KG1 (cell line): ENCODE measurements at places on chromosomes 16 and 17.

DNA sequence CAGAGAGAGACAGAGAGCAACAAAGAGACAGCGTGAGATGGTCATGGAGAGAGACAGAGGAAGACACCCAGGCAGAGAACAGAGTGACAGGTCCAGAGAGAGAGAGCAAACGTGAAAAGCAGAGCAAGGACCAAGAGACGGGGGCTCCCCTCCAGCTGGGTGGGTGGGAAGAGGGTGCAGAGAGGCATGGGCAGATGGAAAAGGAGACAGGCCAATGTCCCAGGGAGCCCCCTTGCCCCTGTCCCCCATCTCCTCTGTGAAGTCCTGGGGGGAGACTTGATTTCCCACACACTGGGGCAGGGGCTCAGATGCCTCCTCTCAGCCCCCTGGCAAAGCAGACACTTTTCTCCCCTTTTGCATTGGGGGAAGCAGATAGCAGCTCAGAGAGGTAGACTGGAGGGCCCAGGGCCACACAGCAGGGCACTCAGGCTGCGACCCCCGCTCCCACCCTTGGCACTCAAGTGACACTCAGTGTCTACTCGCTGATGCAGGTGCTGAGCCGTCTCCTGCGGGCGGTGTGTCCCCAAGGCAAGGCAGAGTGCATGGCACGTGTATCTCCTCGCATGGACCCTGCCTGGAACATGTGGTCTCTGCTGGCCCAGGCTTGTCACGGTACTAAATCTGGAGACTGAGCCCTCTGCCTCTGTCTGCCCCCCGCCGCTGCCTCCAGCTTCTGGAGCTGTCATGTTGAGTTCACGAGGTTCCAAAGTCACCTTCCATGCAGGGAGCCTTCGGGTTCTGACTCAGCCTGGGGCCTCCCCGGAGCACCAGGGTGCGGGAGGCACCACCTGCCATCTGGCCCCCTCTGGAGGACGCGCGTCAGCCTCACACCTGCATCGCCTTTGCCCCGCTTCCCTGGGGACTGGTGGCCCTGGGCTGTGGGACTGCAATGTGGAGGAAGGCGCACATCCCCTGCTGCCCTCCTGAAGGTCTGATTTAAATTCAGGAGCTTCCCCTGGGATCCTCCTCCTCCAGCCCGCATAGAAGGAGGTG lies 215.9 kb upstream of the GSE1 start:
- no peak for DNase-seq

GRCh38 chr16:10920726-10921427 lies 21.4 kb downstream of the DEXI start:
- DNase-seq, result no peak

- no peak for DNase-seq
Measured at GRCh38 chr16:79664407-79664806, 63.9 kb upstream of the MAF start.

DNA sequence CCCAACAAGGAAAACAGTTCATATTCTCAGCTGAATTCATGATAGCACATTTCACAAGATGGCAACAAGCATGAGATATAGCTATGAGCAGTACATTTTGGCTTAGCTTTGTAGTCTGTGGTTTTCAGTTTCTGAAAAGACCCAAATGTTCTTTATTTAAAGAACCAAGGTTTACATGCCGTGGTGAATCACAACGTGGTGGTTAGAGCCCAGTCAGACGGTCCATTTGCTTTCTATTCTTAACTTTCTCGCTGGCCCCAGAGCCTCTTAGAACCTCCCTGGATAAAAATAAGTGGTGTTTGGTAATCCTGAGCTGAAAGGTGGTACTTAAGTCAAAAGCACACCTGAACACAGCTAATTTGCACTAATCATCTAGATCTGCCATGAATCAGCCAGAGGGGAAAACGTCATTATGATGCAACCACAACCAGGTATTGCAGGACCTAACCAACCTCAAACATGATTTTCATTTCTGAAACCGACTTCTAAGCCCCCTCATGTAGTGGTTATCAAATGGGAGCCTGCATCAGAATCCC lies 18.6 kb upstream of the HAPSTR1 start:
- no peak for DNase-seq

DNA sequence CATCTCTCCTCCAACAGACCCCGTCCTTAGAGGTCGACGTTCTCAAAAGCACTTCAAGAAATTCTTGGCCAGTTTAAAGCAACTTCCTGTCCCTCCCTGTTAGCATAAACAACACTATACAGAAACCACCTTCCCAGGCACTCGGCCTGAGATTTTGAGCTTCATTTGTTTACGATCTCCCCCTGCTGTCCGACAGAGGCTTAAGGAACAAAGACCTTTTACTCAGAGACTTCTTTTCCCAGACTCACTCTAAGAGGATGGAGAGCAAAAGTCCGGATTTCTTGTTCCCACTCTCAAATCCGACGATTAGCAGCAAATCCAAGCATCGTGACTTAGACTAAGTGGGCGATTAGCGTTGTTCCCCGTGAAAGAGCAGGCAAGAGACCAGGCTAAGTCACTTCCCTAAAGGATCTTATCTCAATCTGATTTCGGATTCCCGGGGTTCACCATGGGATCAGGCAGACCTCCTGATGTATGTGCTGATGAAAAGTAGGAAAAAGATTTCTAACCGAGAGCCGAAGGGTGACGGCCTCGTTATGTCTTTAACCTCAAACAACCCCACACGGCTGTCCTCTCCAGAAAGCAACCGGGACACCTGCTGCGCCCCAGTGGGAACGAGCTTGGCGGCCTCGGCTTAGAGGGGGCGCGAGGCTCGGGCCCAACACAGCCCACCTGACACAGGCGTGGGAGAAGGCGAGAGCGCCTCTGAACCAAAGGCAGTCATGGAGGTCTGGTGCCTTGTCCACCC lies 598 bp downstream of the INPP5K start:
- peak; percentile 4 for DNase-seq

- no peak for DNase-seq
Measured at GRCh38 chr16:83706394-83706793, 101.4 kb upstream of the HSBP1 start.

GRCh38 chr17:81002409-81003361 lies 11.0 kb downstream of the CHMP6 start:
- DNase-seq, result no peak

DNA sequence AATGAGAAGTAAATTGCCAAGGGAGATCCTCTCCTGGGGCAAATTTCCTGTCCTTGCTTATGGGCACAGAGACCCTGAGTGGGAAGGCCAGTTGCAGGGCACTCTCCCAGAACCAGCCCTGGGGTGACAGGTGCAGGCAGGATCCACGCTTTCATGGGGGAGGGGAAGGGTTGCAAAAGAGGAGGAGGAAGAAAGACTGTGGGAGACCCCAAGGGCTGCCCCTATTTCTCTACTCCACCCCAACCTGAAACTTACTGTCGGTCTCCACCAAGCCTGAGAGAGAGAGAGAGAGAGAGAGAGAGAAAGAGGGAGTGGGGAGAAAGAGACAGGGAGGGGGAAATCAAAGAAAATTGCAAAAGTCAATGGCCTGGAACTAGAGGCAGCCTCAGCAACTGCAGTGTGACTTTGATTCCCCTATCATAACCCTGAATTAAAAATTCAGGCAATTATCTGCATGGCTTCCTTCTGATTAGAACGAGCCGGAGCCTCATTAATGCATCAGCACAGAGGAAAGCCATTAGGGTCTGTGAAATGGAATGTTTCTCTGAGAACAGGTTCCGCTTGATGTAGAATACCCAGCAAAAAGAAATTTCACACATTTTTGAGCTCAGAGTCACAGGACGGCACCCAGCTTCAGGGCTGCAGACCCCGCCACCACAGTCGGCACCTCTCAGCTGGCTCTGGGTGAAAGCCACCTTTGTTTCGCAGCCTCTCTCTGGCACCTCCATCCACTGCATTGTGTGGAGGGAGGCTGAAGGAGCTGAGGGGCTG lies 45.1 kb upstream of the HNF1B start:
- DNase-seq, result no peak

GRCh38 chr16:57527610-57528360 lies 8.6 kb downstream of the CCDC102A start:
- DNase-seq, result no peak

DNA sequence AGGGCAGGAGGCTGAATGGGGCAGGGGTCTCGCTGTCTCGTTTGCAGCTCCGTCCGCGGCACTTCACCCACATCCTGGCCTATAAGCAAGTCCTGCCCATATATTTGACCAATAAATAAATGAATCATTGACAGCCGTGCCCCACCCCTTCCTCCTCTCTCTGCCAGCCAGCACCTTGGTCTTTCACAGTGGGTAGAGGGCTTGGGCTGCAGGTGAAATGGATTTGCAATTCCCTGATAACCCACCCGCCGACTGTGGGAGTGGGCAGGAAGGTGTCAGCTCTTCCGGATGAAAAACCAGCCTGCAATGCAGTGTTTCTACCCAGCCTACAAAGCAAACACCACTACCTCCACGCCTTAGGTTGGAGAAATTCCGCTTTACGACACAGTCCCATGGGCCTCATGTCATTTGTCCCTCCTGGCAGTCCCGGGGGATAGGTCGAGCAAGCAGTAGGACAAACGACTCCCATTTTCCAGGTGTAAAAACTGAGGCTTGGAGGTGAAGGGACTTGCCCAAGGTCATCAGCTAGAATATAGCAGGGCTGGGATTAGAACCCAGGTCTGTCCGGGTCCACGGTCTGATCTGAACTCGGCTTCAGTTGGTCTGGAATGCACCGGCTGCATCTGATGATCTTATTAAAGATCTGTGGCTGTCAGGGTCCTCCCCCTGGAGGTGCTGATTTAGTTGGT lies 79.0 kb downstream of the ABCC1 start:
- DNase-seq, result no peak

- no peak for DNase-seq
Measured at GRCh38 chr16:9105189-9105588, 13.7 kb downstream of the HAPSTR1 start.

DNA sequence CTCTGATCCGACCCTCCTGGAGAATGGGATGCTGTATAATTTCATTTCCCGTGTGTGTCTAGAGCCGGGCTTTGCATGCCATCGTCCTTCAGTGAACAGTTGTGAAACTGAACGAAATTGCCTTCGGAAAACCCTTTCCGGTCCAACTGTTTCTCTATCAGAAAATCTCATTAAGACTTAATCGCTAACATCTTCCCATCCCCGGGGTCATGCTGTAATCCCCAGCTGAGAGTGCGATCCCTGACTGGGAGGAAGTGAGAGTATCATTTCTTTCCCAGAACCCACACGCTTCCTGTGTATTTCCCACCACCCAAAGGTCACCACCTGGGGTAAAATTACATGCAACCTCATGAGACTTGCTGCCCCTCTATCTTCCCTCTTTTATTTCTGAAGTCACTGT lies 75.6 kb upstream of the RBFOX1 start:
- no peak for DNase-seq

- no peak for DNase-seq
Measured at GRCh38 chr16:57858635-57859034, 56.3 kb upstream of the KIFC3 start.

DNA sequence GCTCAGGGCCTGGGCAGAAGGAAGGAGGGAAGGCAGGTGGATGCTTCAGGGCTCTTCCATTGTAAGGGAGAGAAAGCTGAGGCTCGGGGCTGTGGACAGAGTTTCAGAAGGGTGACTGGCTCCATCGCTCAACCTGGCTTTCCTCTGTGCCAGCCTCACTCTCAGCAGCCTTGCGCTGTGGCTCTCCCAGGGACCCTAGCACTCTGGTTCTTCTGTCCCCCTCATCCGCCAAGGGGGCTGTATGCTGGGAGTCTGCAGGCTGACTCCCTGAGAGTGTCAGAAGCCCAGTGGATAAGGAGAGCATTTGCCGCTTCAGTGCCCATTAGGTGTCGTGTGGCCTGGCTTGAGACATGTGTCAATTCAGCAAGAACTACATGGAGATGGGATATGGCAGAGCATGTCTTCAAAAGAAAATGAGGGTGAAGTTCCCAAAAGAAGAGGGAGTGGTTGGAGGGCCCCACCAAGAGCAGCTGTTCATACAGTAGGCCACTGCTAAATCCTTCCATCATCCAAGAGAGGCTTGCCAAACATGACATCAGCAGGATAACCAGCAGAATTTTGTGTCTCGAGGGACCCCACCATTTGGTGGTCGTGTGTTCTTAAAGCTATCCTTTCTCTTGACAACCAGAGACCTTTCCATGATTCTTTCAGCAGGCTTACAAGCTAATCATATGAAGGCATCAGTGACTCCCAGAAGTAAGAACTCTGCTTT lies 148.2 kb downstream of the IRX5 start:
- DNase-seq, result no peak

DNA sequence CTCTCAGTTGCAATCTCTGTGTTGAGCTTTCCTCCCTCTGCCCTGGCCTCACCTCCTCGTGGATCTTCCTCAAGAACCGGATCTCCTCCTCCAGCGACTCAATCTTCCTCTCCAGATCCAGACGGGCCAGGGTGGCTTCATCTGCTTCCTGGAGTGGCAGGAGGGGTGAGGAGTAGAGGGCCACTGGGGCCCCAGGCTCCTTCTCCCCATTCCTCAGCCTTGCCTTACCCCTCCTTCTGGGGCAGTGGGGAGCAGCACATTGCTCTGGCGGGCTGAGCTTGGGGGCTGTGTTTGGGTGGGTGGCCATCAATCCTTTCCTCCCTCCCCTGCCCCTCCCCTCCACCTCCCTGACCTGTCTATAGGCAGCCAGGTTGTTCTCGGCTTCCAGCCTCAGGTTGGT lies 1.6 kb downstream of the GFAP start:
- DNase-seq, result no peak

- DNase-seq, result no peak
Measured at GRCh38 chr17:41659427-41660212, 29.1 kb upstream of the EIF1 start.

GRCh38 chr17:18994631-18995030 lies 9.9 kb downstream of the FAM83G start:
- DNase-seq, result no peak

GRCh38 chr17:53273126-53273525 lies 549.6 kb upstream of the KIF2B start:
- no peak for DNase-seq

- DNase-seq, result no peak
Measured at GRCh38 chr16:71943887-71944286, 48.6 kb downstream of the IST1 start.

- DNase-seq, result no peak
Measured at GRCh38 chr17:75750661-75751423, 14.2 kb downstream of the GALK1 start.

GRCh38 chr17:55086635-55087058 lies 118.1 kb downstream of the STXBP4 start:
- DNase-seq, result no peak

DNA sequence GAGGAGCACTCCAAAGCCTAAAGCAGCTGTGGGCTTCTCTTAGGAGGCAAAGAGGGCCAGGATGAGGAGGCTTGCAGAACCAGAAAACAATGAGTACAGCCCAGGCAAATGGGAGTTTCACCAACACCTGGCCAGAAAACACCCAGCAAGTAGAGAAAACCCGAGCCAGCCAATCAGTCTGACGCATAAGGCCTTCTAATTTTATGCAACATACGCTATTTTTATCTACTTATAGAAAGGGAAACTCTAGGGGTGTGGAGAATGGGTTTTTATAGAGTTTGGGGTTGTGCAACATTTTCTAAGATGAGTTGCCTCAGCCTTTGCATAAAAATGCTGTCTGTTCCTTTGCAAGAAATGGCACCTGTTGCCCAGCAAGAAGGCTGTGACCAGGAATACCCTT lies 529.0 kb upstream of the CDH5 start:
- DNase-seq, result no peak

GRCh38 chr17:30545024-30545423 lies 67.8 kb downstream of the GOSR1 start:
- no peak for DNase-seq

- no peak for DNase-seq
Measured at GRCh38 chr16:77928096-77928495, 94.3 kb upstream of the CLEC3A start.
